T-helper 2 cell (primary cell): ENCODE measurements at places on chromosomes 16 and 17.

- no peak for DNase-seq
Measured at GRCh38 chr17:28001149-28001548, 41.3 kb upstream of the NLK start.

DNA sequence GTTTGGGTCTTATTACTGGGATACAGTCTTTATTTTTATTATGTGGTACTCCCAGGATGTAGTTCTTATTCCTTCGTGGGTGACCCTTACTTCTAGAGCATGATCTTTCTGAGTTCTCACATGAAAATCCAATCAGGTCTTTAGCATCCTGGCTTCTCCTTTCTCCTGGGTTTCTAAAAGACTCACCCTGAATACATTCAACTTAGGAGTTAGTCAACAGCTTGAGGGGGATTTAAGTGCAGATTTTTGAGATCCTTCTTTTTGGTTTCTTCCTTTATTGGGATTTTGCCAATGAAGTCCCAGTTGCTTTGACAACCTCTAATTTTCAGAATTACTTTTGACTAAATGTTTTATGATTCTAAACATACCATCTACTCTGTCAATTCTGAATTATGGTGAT lies 68.2 kb downstream of the SIAH1 start:
- DNase-seq = no peak

GRCh38 chr16:81861503-81861902 lies 82.4 kb downstream of the PLCG2 start:
- no peak for DNase-seq

DNA sequence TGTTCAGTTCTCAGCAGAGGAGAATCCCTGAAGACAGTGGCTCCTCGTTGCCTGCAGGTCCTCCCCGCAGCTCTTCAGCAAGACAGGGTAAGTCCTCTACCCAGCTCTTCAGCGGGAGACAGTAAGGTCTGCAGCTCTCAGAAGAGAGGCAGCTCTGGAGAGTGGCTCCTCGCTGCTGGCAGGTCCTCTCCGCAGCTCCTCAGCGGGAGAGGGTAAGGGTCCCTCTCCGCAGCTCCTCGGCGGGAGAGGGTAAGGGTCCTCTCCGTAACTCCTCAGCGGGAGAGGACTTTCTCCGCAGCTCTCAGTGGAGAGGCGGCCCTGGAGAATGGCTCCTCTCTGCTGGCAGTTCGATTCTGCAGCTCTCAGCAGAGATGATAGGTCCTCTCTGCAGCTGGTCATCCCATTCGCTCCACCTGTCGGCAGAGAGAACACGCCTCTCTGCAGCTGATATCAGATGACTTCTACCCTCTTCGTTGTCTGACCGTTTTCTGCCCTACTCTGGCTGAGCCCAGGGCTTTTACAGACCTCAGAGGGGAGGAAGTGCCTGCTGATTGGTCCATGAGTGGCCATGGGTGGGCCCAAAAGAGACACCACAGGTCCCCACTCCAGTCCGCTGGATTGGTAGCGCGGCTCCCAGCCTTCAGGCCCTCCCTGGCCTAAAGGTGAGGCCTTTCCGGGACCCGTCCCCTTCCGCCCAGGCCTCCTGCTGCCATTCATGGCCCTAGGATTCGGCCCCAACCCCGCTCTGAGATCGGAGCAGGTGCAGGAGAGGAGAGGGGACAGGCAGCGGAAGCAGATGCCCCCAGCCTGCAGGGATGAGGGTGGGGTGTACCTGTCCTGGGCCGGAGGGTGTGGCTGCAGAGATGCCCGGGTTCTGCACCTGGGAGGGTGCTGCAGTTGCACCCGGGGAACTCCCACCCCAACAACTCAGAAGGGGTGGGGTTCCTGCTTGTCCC lies 11.9 kb upstream of the SHCBP1 start:
- DNase-seq = no peak

DNA sequence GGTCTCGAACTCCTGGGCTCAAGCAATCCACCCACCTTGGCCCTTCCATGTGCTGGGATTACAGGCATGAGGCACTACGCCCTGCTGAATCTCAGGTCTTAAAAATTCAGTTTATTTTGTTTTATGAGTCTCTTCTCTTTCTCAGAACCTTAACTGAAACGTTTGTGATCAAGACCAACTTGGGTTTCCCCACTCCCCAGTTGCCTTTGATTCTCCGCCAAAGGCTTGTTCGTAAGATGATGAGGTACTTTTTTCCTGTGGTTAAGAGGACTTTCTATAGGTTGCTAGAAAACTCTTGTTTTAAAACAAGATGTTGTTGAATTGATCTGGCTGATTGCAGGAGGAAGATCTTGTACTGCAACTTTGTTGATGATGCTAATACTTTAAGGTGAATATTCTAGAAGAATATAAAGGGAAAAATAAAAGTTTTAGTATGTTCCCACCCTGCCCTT lies 11.7 kb downstream of the ABCC1 start:
- peak; percentile 16 for DNase-seq

GRCh38 chr17:2054262-2054511 lies 716 bp upstream of the HIC1 start:
- DNase-seq = no peak

DNA sequence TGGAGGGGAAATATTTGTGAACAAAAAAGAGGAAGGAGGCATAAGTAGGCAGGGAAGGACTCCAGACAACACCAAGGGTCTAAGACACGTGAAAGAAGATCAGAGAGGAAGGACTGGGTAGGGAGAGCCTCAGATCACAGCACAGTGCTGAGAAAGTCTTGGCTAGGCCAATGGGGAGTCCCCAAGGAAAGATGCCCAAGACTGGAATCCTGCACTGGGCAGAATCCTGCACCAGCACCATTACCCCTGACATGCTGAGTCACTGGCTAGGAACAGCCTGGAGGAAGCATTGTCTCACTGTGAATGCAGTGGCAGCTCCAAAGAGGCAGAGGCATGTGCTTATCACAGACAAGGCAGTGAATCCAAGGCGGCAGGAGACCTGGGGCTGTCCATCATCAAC lies 19.2 kb downstream of the CLEC19A start:
- no peak for DNase-seq

DNA sequence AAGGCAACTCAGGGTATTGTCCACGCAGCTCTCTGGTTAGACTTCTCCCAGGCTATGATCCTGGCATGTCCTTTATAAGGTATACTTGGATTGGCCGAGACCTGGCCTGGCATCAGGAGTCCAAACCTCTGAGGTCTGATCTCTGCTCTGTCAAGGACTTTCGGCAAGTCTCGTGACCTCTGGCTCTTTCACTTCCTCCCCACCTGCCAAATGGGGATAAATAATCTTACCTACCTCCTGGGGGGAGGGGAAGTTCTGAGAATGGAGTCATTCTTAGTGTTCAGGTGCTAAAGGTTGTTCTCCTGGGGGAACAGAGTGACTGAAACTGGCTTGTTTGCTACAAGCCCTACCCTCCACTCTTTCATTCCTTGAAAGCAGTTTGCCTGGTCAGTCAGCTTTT lies 7.6 kb downstream of the ATXN1L start:
- DNase-seq = no peak

GRCh38 chr17:69581061-69581961 lies 166.8 kb downstream of the MAP2K6 start:
- no peak for DNase-seq

GRCh38 chr16:67086822-67087221 lies 22.9 kb upstream of the PHAF1 start:
- DNase-seq = no peak

DNA sequence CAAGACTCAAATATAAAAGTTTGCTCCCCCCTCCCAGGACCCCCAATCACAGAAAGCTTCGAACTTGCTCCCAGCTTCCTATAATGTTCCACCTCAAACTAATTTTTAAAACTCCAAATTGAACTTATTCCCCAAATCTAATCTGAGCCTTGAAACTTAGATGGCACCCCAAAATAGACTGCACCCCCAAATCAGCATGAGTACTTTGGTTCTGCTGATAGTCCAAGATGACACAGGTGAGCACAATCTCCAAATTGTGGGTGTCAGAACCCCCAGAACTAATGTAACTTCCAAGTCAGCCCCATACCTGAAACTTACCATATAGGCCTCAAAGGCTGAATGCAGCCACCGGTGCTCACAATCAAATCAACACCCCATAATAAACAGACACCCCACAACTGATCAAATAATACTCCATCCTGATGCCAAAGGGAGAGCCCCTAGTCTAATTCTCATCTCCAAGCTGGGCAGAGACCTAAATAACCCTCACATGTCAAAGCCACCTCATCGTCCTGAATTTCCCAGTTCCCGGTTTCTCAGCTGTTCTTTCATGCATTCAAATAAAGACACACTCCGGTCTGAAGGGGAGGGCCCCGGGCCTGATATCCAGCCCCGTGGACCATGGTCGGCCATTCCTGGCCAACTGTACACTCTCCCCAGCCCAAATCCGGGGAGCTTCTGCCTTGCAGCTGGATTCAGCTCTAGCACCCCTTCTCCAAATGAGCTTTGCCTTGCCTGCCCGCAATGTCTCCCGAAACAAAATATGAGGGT lies 1.8 kb upstream of the BCL6B start:
- DNase-seq = no peak

DNA sequence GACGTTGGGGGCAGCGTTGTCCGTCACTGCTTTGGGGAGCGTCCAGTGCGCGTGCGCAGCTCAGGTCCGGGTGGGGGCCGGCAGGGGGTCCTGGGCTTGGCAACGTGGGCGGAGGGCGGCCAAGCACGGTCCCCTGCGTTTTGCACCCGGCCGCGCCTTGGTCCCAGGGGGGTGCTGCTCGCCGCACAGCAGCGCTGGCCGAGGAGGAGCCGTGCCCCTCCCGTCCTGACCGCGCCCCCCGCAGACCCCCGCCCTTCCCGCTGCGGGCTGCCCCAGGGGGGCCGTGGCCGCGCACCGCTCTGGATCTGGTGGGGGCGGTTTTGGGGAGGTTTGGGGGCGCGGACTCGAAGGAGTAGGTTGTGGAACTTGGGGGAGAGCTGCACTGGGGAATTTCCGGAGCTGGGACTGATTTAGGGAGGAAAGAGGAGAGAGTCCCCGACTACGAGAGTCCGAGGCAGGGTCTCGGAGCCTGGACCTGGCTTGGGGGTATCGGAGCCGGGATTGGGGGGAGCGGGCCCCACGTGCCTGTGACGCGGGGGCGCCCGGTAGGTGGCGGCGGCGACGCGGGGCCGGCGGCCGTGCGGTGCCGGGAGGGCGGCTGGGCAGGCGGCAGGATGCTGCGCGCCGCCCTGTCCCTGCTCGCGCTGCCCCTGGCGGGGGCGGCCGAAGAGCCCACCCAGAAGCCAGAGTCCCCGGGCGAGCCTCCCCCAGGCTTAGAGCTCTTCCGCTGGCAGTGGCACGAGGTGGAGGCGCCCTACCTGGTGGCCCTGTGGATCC lies at the start of gene SLC9A5:
TSS of gene SLC9A5 (plus strand) at position 579 of the 777 bp plus-strand sequence. CDS start at position 615, 36 bp downstream.
- DNase-seq = no peak

DNA sequence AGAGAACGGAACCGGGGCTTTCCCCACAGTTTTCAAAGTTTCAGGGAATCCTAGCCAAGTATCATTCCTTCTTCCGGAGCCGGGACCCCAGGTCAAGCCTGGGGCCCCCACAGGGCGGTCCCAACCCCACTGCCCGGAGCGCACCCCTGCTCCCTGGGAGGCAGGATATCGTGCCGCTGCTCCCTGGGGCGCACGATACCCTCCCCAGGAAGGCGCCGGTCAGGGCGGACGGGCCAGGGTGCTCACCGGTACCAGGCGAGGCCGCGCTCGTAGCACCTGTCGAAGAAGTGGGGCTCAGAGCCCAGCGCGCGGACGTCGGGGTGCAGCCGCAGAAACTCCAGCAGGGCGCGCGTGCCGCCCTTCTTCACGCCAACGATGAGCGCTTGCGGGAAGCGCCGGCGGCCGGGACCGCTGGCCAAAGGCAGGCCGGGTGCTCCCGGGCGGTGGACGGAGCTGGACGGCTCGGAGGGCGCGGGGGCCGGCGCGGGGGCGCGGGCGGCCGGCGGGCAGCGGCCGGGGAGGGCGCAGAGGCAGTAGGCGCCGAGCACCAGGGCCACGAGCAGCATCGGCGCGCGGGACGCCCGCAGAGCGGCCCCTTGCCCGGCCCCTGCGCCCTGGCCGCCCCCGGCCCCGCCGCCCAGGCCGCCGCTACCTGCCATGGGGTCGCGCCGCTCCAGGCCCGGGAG lies 407 bp downstream of the HS3ST6 start:
- DNase-seq = no peak

DNA sequence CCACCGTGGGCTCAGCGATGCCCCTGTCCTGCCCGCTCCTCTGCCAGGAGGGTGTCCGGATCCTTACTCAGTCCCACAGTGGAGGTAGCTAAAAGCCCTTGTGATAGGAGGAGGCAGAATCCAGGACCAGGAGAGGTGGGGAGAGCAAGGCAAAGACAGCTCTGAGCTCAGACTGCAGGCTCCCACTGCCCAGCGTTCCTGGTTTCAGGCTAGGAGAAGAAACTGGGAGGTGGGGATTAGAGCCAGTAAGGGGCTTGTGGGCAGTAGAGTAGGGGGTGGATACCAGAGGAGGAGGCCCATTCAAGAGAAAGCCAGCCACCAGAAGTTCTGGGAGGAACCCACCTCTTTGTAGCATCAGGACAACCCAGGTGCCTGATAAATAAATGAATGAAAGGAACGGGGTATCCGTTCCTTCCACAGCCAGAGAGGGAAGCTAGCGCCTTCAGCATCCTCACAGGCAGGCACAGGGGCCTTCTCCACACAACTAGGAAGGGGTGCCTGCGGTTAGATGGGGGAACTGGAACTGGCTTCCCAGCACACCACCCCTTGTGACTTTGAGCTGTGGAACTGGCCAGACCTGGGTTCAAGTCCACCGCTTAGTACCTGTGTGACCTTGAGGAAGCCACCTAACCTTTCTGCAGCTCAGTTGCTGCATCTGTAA lies 2.3 kb downstream of the IL21R start:
- peak; percentile 54 for DNase-seq

DNA sequence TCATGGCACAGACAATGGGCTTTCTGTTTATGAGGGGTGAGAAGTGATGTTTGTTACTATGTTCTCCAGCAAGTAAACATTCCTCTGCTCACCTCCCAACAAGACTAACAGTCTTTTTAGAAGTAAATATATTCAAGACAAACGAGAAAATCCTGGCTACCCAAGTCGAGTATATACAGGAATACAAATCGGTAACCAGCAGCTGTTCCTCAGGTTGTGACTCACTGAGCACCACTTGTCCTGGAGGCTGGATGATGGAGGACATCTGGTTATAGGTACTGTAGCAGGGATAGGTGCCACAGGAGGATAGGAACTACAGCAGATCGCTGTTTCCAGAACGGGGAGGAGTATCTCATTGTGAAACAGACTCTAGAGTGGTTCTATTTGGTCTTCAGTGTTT lies 5.3 kb upstream of the RPL27 start:
- no peak for DNase-seq

- DNase-seq = no peak
Measured at GRCh38 chr16:20833086-20833485, 26.8 kb downstream of the REXO5 start.

GRCh38 chr16:67294938-67295361 lies 15.6 kb downstream of the PLEKHG4 start:
- DNase-seq = no peak

GRCh38 chr17:75755990-75756389 lies 9.0 kb downstream of the GALK1 start:
- DNase-seq = no peak

GRCh38 chr16:50539822-50540710 lies 8.1 kb upstream of the NKD1 start:
- DNase-seq = no peak
